ENCODE measurements at places on chromosomes 13 and 19. TPM values are rescaled to one million over a fixed set of nuclear protein-coding genes. Genes with fewer than 3 reads are reported as not detected.

The RUVBL2 gene
- total RNA-seq: 213 TPM

The APC2 gene
- total RNA-seq: 0.50 TPM

The CYP4F2 gene
- not detected for total RNA-seq

The PRKCG gene
- total RNA-seq: not detected

The IRF3 gene
- 45.6 TPM for total RNA-seq

The EDDM13 gene
- not detected for total RNA-seq

The SIGLECL1 gene
- total RNA-seq: not detected

The LRG1 gene
- total RNA-seq: not detected

The VSTM2B gene
- not detected for total RNA-seq

The OR7D2 gene
- under 0.01 TPM for total RNA-seq

The RNF225 gene
- total RNA-seq: not detected

The EDNRB gene
- 9.7 TPM for total RNA-seq

The PODNL1 gene
- under 0.01 TPM for total RNA-seq

The SMIM24 gene
- total RNA-seq: not detected

The RNF113B gene
- total RNA-seq: not detected

The ARL11 gene
- total RNA-seq: not detected

The CYP2A7 gene
- total RNA-seq: not detected

The TBC1D4 gene
- total RNA-seq: 14.1 TPM

The VRK3 gene
- total RNA-seq: 26.5 TPM

The ZNF45 gene
- 17.3 TPM for total RNA-seq

The PLPP2 gene
- 2.9 TPM for total RNA-seq

The MED4 gene
- 23.5 TPM for total RNA-seq

The BLVRB gene
- total RNA-seq: 138 TPM

The KIR3DL2 gene
- not detected for total RNA-seq

The SLC15A1 gene
- not detected for total RNA-seq

The SELENOV gene
- not detected for total RNA-seq

The ZNF229 gene
- 11.0 TPM for total RNA-seq

The C5AR2 gene
- total RNA-seq: under 0.01 TPM

The LPAR6 gene
- total RNA-seq: 14.2 TPM

The RASAL3 gene
- total RNA-seq: not detected

The GRK1 gene
- total RNA-seq: not detected

The SPRY2 gene
- 20.7 TPM for total RNA-seq

The MCEMP1 gene
- not detected for total RNA-seq

The FFAR2 gene
- not detected for total RNA-seq

The NLRP7 gene
- total RNA-seq: 0.22 TPM

The CELF5 gene
- total RNA-seq: not detected

The SCN1B gene
- 4.1 TPM for total RNA-seq

The RXFP2 gene
- total RNA-seq: not detected
